BJ (cell line): ENCODE measurements at places on chromosomes 6 and 20.

DNA sequence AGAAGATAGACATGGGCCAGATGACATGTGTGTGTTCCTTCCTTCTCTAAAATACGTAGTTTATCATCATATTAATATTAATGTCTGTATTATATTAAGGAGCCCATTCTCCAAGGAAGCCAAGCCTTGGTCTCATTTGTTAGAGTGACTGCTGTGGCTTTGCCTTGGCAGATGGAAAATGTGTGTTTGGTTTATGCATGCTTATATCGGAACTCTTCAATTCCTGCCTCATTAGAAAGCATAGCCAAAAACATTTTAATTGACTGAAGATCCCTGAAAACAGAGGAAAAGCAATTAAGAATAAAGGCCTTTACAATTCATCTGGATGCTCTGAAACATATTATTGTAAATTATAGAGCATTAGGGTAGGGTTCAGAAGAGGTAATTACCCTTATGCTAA, 106.4 kb downstream of the COL9A1 start:
- DNase-seq: no peak

DNA sequence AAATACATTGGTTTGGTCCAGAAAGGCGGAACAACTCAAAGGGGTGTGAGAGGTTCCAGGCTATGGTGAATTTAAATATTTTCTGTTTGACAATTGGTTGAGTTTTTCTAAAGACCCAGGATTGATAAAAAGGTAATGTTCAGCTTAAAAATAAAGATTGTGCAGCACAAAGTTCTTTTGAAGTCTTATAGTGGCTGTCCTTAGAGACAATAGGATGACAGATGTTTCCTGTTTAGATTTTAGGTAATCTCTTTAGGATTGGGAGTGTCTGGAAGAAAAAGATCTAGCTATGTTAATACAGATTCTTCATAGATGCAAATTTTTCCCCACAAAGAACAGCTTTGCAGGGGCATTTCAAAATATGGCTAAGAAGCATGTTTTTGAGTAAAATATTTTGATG, 119.7 kb downstream of the GRIK2 start:
- DNase-seq: no peak

DNA sequence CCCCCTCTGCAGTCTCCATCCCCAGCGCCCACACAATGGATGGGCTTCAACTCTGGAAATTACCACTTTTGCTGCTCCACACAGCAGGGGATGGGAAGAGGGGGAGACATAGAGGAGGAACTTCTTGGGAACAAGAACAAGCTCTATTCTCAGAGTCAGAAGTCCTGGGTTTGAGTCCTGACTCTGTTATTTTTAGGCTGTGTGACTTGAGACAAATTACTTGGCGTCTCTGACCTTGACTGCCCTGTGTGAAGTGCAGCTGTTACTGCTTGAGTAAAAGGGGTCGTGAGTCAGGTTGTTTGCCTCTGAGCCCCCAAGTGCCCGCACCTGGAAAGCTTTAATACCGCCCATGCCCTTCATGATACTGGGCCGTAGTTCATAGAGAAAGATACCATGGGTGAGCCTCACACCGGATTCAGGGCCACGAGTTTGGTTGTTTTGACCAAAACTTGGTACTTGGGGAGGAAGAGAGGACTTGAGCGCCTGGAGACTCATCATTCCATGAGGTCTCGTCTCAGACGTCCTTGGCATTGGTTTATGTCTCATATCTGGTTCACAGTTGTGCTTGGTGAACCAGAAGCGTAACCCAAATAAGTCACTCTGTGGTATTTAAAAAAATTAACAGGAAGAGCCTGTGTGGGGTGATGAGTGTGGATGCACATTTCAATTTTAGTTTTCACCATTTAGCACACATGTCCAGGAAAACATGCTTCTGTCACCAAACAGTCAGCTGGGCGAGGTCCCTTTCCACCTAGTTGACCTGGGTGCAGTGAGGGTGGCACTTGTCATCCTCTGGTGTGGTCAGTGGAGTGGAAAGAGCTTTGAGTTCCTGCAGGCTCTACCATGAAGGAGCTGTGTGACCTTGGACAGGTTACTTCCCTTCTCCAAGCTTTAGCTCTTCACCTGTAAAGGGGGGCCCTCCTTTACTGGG, 75.6 kb downstream of the CDC5L start:
- DNase-seq: no peak

DNA sequence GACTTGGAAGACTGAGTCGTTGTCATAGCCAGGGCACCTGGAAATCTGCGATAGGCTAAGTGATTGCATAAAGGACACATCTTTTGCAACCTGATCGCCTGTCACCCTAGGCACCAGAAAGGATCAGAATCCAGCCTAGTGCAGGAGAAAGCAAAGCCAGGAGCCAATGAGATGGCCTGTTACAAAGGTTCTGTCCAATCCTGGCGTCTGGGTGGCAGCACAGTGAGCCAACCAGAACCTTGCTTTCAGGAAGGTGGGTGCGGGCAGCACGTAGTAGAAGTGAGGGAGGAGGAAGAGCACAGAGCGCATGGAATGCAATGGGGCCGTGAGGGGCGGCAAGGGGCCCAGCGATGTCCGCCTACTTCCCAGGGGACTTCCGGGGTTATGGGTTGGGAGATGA, 120.4 kb upstream of the GGTLC1 start:
- DNase-seq: no peak

DNA sequence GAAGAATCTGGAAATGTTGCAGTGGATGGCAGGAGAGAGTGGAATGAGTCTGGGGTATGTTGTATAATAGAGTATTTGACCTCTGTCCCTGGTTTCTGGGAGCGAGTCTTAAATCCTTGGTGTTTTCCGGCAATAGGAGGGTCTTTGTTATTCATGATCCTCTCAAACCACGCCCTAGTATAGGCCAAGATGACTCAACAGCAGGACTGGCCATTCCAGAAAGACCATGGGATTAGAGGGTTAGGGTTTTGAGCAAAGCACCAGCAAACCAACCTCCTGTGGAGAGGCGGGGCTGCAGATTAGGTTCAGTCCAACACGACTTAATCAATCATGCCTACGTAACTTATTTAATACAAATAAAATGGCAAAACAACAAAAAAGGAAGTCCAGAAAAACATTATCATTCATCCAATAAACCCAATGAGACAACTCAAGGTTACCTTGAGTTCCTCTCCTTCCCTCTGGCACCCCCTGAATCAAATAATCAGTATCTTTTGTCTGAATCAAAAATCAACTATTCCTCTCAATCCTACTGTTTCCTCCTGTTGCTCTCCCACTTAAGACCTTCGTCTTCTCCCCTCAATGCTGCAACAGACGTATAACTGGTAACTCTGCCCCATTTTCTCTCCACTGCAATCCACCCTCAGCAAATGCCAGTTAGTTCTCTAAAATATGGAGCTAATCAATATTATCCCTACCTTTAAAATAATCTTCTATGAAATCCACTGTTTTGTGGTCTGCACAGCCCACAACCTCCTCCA, 15.5 kb downstream of the HUS1B start:
- DNase-seq: no peak

DNA sequence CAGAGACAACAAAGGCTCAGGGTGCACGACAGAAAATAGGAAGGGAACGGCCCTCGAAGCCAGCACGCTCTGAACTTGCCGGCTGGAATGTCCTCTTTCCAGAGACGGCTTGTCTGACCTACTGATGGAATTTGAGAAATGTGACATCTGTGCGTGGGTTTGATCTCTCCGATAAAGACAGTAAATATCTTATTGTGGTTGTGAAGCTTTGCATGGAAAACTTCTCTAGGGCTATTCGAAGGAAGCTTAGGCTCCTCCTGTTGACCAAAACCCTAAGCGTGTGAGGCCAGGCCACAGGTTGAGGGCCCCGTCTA, 247.3 kb downstream of the ZNF217 start:
- no peak for DNase-seq

DNA sequence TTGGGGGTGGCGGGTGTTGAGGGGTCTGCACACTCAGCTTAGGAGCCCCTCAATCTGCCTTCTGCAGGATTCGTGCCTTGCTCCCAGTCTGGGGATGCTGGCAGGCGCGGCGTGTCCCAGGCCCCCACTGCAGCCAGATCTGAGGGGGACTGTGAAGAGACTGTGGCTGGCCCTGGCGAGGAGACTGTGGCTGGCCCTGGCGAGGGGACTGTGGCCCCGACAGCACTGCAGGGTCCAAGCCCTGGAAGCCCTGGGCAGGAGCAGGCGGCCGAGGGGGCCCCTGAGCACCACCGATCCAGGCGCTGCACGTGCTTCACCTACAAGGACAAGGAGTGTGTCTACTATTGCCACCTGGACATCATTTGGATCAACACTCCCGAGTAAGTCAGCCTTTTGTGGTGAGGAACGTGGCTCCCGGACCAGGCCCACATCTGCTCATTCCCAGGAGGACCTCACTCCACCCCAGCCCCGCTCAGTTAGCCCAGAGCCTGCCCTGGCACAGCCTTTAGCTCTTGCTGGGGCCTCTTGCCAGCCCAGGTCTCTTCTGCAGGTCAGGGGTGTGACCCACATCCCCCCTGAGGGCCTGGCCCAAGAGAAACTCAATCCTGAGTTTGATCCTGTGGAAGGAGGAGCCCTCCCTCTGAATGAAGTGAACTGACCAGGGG, 1.1 kb downstream of the EDN3 start:
- DNase-seq: no peak

DNA sequence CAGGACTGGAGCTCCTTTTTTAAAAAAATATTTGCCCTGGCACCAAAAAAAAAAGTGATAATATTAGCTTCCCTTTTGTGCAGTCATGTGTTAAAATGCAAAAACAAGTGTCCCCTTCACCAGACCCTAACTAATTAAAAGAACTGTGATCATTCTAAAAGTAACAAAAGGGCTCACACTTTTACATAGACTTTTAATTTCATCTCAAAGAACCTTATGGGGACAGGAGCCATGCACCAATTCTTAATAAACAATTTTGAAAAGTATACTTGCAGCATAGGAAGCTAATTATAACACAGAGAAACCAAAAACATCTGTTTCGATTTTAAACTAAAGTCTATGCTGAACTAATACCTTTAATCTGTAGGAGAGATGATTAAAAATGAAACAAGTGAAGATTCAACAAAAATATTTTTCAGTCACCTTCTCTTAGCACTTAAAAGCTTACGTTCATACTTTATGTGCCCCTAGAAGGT, 17.3 kb downstream of the STX7 start:
- DNase-seq: no peak

DNA sequence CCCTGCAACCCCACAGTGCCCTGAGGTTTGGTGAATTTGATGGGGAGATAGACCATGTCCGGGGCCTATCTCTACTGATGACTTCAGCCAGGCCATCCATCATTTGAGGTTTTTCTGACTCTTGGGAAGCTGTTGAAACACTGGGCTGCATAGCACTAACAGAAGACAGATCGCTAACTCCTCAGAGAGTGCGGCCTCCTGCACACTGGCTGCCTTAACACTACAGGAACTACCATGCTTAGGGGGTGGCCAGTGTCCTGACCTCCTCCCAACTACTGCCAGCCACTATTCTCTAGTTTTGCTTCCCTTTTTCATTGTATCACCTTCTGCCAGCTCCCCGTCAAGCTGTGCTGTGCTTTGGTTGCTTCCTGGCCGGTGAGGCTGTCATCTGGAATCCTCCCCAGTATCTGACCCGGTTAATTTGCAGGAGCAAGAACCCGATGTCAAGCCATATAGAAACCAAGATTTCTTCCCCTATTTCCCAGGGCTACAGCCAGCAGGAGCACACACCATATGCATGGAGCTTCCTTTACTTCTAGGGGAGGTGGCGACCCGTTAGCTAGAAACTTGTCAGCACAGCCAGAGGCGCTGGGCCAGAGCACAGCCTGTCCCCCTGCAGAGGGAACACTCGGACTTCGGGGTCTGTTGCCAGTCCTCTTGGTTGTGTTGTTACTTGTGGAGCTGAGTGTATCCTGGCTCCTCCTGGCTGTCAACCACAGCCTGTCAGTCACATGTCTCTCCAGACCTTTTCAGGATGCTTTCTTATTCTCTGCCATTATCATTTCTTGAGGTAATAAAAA, 57.3 kb upstream of the TRAF3IP2 start:
- no peak for DNase-seq

DNA sequence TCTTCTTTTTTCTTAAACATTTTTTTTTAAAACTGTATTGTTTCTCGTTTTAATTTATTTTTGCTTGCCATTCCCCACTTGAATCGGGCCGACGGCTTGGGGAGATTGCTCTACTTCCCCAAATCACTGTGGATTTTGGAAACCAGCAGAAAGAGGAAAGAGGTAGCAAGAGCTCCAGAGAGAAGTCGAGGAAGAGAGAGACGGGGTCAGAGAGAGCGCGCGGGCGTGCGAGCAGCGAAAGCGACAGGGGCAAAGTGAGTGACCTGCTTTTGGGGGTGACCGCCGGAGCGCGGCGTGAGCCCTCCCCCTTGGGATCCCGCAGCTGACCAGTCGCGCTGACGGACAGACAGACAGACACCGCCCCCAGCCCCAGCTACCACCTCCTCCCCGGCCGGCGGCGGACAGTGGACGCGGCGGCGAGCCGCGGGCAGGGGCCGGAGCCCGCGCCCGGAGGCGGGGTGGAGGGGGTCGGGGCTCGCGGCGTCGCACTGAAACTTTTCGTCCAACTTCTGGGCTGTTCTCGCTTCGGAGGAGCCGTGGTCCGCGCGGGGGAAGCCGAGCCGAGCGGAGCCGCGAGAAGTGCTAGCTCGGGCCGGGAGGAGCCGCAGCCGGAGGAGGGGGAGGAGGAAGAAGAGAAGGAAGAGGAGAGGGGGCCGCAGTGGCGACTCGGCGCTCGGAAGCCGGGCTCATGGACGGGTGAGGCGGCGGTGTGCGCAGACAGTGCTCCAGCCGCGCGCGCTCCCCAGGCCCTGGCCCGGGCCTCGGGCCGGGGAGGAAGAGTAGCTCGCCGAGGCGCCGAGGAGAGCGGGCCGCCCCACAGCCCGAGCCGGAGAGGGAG, 580 bp downstream of the VEGFA start:
- DNase-seq: no peak

GRCh38 chr6:44489910-44490604, 102.6 kb downstream of the CDC5L start:
- DNase-seq: peak; percentile 96

DNA sequence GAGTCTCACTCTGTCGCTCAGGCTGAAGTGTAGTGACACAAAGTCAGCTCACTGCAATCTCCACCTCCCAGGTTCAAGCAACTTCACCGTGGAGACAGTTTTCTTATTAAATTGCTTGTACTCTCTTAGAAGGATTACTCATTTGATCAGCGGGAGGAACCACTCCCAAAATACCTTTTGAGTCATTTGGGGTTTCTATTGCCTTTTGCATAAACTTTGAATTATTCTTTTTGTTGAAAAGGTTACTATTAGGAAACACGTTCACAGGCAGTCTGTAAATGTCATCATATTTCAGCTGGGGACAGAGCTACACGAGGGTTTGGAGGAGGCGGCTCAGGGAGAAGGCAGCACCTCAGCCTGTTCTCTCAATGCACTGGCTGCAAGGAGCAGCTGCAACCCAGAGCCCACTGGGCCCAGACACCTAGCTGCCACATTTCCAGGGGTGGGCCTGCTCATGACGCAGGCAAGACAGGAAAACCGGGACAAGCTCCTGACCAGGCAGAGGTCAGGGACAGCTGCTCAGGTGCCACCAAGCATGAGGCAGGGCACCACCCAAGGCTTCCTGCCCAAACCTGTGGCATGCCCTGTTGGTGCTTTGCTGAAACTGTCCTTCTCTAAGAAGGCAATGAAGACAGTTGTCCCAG, 205.9 kb downstream of the BMP7 start:
- no peak for DNase-seq
